ENCODE measurements at places on chromosomes 12 and 14. TPM values are rescaled to one million over a fixed set of nuclear protein-coding genes. Genes with fewer than 3 reads are reported as not detected.

GRCh38 chr12:92045852-92046251, 99.8 kb downstream of the BTG1 start:
- DNase-seq = no peak

DNA sequence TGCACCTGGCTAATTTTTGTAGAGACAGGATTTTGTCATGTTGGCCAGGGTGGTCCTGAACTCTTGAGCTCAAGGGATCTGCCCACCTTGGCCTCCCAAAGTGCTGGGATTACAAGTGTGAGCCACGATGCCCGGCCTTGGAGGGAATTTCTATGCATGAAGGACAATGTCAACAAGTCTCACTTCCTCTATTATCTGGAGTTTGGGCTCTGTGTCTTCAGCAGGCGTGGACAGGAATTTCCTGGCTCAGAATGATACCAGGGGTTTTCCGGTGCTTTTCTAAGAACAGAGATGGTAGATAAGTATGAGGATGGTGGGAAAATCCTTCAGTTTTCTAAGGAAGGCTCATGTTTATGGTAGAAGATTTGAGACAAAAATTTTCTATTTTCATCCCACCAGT, 75.0 kb upstream of the CCDC60 start:
- no peak for DNase-seq

Gene SLC7A8
- polyA plus RNA-seq = 21.6 TPM

DNA sequence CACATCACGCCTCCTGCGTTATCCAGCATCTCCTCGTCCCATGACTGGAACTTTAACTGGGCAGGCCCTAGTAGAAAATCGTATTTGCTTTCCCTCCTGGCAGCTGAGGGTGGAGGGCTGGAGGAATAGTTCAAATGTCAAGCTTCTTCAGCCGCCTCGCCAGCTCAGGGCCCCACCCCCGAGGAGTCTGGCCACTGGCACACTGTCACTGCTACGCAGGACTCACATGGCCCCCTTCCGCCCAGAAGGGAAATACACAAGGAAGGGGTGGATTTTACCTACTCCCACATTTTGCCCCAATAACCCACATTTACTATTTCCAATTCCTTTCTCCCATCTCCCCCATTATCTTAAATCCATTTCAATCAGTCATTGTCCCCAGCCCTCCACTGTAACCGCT, 8.6 kb downstream of the SLC6A13 start:
- DNase-seq = no peak

Gene GYS2
- not detected for polyA plus RNA-seq

- no peak for DNase-seq
Observed at GRCh38 chr12:15212930-15213329, 8.3 kb downstream of the RERG start.

DNA sequence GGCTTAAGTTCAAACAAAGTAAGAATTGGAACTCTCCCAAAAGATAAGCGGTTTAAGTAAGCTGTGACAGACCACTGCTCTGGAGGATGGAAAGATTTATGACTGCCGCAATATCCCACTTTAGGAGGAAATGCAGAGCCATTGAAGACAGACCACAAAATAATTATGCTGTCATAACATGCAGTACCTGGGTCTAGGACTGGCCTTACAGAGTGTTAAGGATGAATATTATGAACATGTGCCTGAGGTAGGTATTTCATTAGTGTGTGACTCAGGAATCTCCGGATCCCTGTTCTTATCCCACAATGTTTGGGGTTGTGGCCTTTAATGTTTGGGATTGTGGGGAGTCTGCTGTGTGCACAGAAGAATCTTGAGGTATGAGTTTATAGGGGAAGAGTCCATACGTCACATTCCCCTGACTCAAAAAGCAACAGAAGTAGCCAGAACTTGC, 114.9 kb downstream of the SAMD4A start:
- no peak for DNase-seq

GRCh38 chr14:95275494-95275893, 44.2 kb downstream of the CLMN start:
- DNase-seq = no peak

GRCh38 chr12:17609153-17609552, 480.8 kb downstream of the RERGL start:
- DNase-seq = no peak

Gene ART4
- polyA plus RNA-seq = 2.2 TPM

Gene RNF212B
- not detected for polyA plus RNA-seq

DNA sequence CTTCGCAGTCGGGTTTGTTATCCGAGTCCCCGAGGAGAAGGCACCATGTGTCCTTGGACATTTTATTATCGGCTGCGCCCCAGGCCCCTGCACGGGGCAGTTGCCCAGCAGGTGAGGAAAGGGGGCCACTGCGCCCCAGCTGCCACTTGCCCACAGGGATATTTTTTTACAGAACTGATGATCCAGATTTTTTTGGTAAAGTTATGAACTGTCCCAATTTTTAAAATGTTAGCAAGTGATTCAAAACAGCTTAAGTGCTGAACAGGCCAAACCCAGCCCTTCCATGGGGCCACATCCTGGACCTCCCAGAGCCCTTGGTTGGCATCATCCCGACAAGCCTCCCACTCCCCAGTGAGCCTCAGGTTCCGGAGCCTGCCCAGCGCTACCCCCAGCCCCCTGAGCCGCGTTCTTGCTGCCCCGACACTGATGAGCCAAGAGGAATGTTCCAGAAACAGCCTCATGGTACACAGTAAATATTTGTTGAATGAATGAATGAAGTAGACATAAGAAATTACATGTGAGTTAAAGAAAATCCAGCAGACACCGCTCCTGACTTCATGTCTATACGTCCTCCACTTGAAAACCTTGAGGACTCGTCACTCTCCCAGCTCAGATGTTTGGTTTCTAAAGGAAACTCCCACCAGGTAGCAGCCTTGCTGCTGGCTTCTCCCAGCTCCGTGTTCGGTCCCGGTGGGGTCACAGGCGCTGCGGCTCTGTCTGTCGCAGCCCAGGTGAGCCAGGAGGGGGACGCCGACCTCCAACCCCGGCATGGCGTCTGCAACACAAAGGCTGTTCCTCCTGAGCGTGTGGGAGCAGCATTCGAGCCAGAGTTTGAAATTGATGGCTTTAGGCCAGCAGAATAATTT, 88.5 kb downstream of the ADGRD1 start:
- DNase-seq = peak; percentile 27

GRCh38 chr14:54672688-54673087, 105.8 kb downstream of the SAMD4A start:
- DNase-seq = no peak

DNA sequence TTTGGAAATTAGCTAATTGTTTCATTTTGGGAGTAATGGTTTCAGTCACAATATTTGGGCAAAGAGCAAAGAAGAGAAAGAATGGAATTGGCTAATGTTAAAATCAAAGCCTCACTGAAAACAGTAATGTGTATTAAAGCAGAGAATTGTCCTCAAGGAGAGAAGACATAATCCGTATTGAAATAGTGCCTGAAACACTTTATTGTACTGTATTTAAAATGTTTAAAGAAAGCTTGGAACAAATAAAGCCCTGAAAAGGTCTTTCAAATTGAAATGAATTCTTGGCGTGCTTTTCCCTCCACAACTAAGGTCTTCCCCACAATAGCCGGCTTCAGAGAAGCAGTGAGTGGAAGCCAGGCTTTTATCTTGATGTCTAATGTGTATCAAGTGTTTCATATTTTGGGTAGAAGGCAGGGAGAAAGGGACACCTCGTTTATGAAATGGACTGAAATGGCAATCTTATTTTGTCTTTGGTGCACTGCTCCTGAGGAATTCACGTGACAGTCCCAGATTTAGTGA, 212.9 kb upstream of the CRY1 start:
- no peak for DNase-seq

Gene FOXN4
- polyA plus RNA-seq = not detected

GRCh38 chr12:48482198-48482597, at the start of gene C12orf54:
Gene C12orf54, plus strand, starts transcription at chr12:48482498. Its CDS starts 799 bp downstream, at chr12:48483297.
- no peak for DNase-seq

Gene DLK1
- 6.4 TPM for polyA plus RNA-seq

Gene LHX5
- not detected for polyA plus RNA-seq

DNA sequence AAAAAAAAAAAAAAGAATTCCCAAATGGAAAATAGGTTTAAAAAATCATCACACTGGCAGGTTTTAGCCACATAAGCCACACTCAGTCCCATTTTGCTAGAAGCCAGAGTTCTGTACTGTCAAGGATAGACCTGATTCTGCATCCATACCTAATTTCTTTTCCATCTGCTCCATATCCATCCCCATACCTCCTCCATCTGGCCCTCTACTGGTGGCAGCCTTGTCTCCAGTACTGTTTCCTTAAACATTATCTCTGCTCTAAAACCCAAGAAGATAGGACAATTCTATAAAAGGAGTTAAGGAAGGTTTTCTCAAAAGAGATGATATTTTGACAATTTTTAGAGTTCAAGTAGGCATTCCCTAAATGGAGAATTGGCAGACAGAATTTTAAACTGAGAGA, 26.0 kb upstream of the RXYLT1 start:
- DNase-seq = no peak

Gene GALNT4
- polyA plus RNA-seq = 1.6 TPM

Gene TAS2R13
- polyA plus RNA-seq = 0.30 TPM

GRCh38 chr12:98532687-98533304, 17.4 kb downstream of the TMPO start:
- DNase-seq = no peak

DNA sequence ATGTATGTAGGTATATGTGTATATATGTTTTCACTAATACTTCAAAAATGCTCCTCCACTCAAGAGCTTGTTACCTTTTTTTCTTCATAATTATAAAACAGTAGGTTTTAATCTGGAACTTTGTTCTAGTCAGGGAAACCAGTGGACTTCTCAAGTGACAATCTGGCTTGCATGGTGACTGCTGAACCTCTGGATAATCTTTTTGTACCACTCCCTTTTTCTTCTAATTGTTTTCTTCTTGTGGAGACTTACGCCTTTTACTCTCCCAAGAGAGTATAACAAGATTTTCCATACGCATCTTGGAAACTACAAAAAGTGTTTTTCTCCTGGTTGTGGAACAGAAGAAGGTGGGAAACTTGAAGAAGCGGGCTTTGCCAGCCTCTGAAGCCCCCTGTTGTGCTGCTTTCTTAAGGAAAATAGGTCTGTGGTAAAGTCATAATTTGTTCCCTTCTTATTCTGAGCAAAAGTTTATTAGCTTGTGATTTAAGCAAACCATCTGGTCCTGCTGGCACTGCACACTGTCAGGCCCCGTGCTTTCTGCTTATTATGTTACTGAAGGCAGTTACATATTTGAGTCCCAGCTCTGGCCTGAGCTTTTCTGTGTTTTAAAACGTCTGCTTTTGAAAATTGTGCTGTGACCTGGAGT, 291.8 kb downstream of the ERC1 start:
- DNase-seq = peak; percentile 56

DNA sequence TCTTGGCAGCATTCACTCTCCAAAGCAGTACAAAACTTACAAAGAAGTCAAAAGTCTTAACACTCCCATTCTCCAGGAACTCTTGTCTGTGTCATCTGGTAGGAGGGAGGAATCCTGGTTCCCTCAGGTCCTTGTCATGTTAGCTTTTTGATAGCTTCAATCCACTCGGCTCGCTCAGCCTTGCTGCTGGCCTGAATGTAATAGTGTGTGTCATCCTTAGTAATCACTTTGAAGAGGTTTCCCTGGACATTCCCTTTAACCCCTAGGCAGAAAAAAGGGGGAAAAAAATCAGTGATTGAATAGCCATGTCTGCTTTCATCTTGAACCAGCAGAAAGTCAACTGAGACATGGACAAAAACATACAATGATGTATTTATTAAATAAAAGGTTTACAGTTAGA, 24.8 kb downstream of the PLEK2 start:
- DNase-seq = no peak

GRCh38 chr12:40002178-40003169, 103.4 kb downstream of the SLC2A13 start:
- no peak for DNase-seq

Gene SDR9C7
- polyA plus RNA-seq = not detected

- no peak for DNase-seq
Observed at GRCh38 chr12:114334395-114334794, 71.5 kb downstream of the TBX5 start.
